ENCODE measurements at places on chromosomes 2 and 18.
A peak's percentile ranks its signal among the peaks of the same experiment; 100 is the strongest.

DNA sequence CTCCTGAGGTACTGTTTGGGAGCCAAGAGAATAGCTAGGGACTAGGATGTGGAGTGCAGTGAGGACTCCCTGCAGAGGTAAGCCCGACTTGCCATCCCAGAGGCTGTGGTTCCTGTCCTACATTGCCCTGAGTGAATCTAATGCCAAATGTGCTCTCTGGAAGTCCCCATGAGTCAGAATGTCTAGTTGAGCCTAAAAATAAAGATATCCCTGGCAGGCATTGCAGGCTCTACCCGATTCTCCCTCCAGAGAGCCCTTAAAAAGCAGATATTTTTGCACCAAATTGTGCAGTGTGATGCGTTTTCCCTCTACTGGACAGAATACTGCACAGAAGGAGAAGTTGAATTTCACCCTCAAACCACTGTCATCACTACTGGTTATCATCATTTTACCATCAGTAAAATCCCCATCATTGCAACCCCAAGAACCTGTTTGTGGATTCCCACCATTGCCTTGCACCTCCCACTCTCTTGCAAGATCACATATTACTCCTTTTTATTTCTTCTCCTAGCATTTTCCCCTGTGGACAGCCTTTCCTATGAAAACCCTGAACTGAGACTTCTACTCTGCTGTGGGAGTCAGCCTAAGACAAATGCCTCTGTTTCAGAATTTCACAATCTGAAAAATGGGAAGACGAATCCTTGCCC lies 98.0 kb downstream of the MARCHF4 start:
- DNase-seq = no peak

DNA sequence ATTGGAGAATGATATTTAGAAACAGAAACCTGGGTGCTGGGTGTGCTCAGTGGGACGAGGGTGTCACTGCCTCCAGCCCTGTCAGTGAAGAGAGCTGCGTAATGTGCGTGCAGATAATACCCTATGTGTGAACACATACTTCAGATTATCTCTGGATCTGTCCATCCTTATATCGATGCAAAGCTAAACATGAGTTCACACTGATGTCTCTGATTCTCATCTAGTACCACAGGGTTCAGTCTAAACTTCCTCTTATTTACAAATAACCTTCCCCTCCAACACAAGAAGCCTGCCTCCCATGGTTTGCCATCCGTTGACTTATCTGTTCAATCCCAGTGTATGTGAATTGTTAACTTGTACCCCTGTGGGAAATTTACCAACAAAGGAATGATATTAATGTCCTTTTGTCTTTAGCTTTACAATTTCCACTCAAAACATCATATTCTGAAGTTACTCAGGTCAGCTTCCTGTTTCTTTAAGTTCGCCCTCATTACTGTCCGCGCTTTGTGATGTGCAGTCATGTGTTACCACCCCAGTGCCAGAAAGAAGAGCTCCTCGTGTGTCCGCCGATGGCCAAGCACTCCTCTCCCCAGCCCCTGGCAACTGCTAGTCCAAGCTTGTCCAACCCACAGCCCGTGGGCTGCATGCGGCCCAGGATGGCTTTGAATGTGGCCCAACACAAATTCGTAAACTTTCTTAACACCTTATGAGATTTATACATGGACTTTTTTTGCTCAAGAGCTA lies 108.2 kb downstream of the RTP5 start:
- no peak for DNase-seq

DNA sequence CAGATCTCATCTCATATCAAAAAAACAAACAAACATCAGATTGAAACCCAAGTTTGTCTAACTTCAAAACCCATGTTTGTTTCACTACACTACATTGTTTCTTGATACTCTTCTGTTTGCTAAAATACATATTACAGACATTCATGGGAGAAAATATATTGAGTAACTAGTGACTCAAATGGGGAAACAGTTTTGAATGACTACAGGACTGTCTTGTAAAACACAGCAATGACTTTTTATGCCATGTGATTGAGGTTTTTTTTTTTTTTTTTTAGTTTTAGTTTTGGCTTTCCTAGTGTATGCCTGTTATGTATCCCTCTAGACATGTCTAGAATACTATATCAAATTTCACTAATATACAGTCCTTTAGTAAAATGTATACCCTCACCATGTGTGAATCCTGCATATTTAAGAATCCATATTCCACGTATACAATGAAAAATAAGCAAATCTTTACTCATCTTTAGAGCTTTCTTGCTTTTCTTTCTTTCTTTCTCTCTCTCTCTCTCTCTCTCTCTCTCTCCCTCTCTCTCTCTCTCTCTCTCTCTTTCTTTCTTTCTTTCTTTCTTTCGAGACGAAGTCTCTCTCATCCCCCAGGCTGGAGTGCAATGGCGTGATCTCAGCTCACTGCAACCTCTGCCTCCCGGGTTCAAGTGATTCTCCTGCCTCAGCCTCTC lies 46.6 kb upstream of the SERTAD2 start:
- DNase-seq = no peak

- peak; percentile 59 for DNase-seq
Observed at GRCh38 chr2:70141212-70141901, 49.5 kb downstream of the C2orf42 start.

- no peak for DNase-seq
Observed at GRCh38 chr18:6776188-6776587, 46.7 kb downstream of the ARHGAP28 start.

- DNase-seq = peak; percentile 43
Observed at GRCh38 chr2:133240491-133241223, 327.6 kb downstream of the NCKAP5 start.

DNA sequence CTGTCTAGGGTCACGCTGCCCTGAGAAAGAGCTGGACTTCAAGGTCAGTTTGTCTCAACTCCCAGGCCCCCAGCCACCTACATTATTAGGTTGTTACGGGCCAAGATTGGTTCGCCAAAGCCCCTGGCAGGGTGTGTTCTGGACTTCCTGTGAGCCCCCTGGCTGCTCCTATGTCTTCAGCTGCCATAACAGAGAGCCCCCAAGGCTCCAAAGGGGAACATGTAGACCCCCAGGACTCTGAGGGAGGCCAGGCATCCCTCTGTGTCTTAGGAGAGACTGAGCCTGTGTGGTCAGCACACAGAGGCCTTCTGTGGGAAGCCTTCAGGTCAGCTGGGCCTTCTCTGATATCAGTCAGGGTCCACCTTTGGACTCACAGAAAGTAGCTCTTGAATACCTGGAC lies 58.3 kb downstream of the INHBB start:
- no peak for DNase-seq

DNA sequence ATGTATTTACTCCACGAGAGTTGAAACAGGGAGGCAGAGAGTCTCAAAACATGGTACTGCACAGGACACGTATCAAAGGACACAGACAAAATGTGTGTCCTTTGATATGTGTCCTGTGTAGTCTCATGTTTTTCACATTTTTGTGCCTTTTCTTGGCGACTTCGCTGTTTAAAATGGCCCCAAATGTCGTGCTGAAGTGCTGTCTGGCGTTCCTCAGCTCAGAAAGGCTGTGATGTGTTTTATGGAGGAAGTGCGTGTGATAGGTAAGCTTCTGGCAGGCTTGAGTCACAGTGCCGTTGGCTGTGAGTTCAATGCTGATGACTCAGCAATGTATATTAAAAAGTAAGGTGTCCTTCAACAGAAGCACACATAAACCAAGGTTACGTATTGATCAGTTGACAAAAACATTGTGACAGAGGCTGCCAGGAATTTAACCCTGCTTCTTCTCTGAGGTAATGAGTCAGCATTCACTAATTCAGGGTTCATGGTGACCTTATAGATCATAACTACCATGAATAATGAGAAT lies 78.2 kb downstream of the DYSF start:
- DNase-seq = no peak

DNA sequence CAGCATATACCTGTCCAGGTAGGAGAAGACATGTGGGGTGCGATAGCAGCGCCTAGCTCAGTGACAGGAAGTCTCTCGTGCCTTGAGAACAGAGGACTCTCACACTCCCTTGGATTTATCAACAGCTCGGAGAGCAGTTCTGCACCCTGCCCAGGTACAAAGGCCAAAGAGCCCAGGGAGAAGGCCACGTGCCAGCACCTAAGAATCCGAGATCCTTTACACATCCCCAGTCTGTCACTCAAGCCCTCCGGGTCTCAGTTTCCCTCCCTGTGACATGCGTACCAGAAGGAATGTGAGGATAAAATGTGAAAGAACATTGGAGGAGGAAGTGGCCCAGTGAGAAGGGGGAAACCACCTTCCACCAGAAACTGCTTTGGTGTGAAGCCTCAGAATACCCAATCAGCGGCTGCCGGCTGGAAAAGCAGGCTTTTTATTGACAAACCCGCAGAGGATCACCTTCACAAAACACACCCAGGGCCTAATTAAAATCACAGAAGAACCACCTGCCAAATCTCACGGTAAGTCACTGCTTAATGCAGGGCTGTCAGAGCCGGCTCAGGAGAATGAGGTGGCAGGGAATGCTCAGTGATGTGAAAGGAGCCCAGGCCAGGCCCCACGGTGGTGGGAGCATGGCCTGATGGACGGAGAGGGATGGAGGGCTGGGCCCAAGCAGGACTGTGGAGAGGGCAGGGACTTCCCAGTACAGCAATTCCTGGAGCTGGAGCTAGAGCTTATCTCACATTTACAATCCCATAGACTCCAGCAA lies 66.3 kb downstream of the MYO5B start:
- DNase-seq = no peak

DNA sequence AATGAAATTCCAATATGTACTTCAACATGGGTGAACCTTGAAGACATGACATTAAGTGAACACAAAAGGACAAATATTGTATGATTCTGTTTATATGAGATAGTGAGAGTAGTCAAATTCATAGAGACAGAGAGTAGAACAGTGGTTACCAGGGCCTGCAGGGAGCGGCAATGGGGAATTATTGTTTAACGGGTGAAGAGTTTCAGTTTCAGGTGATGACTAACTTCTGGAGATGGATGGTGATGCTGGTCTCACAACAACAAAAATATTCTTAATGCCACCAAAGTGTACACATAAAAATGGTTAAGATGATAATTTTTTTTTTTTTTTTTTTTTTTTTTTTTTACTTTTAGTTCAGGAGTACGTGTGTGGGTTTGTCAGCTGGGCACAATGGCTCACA lies 109.4 kb upstream of the TMEM200C start:
- no peak for DNase-seq

- DNase-seq = no peak
Observed at GRCh38 chr2:85209887-85210286, 76.7 kb downstream of the TCF7L1 start.

GRCh38 chr2:197191940-197192322 lies 118.6 kb downstream of the ANKRD44 start:
- DNase-seq = no peak

DNA sequence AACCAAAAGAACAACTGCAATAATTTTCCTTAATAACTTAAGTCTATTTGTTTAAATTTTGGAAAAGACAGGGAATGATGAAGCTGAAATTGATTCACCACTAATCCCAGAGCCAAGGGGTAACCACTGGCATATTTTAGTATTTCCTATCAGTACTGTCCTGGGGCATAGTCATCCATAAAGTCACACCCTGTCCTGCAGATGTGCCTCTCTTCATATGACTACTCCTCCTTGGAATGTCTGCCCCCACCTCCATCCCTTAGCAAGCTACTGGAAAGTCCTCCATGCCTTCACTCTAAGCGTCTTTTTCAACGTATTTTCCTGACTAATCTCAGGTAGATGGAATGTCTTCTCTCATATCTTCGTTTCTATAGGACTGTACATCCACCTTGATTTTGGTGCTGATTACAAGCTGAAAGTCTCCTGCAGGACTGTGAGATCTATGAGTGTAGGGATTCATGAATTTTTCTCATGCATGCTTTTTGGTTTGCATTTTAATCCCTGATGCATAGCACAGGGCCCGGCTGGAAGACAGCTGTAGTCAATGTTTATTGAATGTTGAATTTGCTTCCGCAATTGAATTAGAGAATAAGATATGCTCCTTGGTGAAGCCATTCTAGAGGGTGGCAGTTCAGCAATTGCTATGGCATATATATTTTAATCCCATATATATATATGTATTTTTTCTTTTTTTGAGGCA lies 85.6 kb downstream of the MOGAT1 start:
- no peak for DNase-seq

DNA sequence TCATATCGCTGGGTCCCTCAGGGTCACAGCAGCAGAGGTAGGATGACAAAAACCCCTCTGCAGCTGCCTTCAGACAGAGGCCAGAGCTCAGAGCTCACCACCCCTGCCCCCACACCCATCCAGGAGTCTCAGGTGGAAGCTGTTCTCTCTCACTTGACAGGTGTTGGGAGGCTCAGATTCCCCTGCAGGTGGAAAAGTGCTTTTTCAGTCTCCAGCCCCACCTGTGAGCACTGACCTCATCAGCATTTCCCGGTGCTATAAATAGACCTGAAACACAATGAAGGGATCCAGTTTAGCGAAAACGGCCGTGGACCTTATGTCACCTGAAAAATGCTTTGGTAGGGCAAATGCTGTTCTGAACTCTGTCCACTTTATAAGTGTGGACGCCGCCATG lies 254.9 kb downstream of the NDUFA10 start:
- DNase-seq = no peak

DNA sequence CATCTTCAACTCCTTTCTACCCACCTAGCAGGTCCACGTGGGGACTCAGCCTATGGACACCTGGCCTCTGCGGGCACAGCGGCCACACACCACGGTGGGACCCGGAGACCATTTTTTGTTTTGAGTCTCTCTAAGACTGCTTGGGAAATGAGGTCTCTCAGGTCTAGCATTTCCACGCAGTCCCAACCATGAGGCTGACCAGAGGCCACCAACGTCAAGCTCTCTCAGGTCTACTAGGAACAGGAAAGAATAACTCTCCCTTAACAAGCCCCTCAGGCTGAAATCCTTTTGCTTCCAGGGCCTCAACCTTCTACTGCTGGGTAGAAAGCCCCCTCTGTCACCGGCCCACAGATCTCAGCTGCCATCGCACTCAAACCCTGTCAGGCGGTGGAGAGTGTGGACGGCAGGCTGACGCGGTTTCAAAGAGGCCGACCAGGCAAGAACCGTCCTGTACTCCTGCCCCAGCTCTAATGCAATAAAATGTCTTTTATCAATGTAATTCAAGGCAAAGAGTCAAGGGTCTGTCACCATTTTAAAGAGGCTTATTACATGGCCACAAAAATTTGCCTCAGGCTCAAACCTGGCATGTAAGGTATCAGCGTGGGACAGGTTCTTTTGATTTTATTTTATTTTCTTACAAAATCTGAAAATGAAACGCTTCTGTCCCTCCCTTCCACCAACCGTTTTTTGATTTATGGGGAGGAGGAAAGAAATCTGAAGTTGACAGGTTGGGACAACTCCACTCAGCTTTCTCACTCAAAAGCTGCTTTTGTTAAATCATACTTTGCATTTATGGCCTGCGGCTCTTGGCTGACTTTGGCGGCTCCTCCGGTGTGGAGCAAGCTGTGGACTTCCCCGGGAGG lies 74.0 kb downstream of the BCL11A start:
- no peak for DNase-seq

- no peak for DNase-seq
Observed at GRCh38 chr2:144663207-144663606, 143.3 kb upstream of the ZEB2 start.

GRCh38 chr2:126836761-126837679 lies 61.7 kb upstream of the TEX51 start:
- no peak for DNase-seq

DNA sequence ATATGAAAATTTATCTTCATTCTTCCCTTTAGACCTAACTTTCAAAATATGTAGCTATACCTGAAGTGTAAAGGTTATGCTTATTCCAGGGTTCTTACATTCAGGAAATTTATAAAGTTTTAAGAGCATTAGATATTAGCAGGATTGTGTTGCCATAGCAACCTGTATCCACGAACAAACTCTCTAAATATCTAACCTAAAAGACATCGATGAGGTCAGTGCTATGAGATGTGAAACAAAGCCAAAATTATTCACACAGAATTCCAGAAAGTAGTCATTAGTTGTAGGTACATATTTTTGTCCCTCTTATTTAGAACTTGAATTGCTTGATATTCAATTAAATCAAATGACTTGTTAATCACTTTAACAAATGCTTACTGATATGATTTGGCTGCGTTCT lies 705.3 kb downstream of the SOCS6 start:
- DNase-seq = no peak

Measured in foreskin melanocyte (primary cell).